ENCODE measurements at places on chromosomes 7 and 10.

DNA sequence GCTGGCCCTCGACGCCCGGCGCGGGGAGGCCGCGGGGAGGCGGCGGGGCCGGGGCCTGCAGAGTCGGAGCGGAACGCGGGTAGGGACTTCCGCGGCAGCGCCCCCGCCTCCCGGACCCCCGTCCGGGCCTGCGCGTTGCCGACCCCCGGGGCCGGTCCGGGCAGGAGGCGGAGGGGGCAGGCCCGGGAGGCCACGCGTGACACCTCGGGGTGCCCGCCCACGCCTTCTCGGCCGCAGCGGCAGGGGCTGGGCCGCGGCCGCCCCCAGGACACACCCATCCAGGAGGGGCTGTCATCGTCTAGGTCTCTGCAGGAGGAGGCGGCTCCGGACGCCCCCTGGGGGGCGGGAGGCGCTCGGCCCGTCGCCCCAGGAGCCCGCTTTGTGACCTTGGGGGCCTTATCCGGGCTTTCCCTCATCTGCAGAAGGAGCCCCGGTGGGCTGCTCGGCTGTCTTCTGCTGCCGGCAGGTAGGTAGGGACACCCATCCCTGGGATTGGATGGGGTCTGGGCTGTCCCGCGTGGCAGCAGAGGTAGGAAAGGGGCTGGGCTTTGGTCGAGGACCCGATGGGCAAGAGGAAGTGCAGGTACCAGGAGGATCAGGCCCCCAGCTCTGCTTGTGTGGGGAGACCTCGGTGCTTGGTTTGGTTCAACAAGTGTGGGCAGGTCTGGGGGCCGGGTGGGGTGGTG lies 569 bp downstream of the ZNF316 start:
- peak; percentile 20 for DNase-seq

DNA sequence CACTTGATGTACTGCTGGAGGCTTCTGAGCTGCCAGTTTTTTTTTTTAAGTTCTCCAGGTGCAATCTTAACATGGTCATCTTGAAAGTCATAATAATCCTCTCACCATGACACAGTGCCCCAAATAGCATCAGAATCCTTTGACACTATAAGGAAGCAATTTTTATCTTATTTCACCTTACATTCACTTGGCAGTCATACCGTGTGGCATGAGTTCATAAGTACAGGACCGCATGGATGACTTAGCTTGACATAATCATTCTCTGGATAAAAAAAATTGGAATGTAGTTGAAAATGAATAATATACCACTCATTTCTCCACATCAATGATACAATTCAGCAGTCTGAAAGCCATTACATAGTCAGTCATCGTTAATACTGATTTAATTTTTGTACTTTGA lies 25.6 kb upstream of the TMEM196 start:
- no peak for DNase-seq

- peak; percentile 32 for DNase-seq
Observed at GRCh38 chr10:30758338-30758737, 128.8 kb upstream of the LYZL2 start.

- no peak for DNase-seq
Observed at GRCh38 chr7:76064208-76064970, 16.5 kb downstream of the MDH2 start.

DNA sequence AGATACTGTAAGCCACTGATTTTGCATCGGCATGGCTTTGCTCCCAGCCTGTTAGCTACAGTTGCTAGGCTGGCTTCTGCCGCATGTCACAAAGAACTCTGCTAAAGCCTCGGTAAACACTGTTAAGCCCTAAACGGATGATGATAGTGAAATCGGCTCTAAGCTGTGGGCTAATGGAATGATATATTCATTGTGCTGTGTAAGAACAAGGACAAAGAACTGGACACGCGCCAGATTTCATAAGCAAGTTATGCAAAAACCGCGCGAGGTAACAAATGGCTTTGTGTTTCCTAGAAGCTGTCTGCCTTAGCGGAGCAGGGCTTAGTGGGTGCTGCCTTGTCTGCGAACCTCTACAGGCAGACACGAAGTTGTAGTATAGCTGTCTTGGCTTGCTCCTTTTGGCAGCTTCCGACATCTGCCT lies 331.3 kb upstream of the COBL start:
- no peak for DNase-seq

GRCh38 chr7:39621261-39621660 lies 2.1 kb upstream of the RALA start:
- peak; percentile 97 for DNase-seq
